AG09319 (cell line): ENCODE measurements at places on chromosomes 2 and 18.

DNA sequence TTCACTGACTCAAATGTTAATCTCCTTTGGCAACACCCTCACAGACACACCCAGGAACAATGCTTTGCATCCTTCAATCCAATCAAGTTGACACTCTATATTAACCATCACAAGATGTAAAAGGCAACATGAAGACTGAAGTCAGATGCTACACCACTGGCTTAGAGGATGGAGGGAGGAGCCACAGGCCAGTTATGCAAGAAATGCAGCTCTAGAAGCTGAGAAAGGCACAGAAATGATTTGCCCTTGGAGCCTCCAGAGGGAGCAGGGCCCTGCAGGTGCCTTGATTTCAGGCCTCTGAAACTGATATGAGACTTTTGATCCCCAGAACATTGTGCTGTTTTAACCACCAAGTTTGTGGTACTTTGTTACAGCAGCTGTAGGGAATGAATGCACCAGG, 276.3 kb downstream of the KCNS3 start:
- DNase-seq = no peak

- peak; percentile 54 for DNase-seq
These were observed 20.8 kb upstream of the TMX3 start for GRCh38 chr18:68735483-68736343.

DNA sequence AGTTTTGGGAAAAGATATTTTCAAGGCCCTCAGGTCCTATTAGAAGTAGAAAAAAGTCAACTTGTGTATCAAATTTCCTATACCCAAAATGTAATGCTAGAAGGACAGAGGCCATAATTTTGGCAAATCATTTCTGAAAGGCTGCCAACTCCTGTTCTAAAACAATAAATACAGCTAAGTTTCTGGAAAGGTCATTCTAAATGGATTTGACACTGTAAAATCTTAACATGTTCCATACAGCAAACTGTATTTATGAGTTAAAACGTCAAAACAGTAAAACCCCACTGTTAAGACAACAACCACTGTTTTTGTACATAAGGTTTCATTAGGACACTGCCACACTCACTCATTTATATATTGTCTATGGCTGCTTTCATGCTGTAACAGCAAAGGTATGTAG, 9.7 kb downstream of the FAM98A start:
- no peak for DNase-seq

- DNase-seq = no peak
These were observed 427.5 kb downstream of the PARD3B start for GRCh38 chr2:204972606-204973336.

- DNase-seq = no peak
These were observed 26.5 kb downstream of the AQP12B start for GRCh38 chr2:240655931-240656886.

GRCh38 chr2:64727843-64728463, 74.2 kb upstream of the SERTAD2 start:
- DNase-seq = no peak

DNA sequence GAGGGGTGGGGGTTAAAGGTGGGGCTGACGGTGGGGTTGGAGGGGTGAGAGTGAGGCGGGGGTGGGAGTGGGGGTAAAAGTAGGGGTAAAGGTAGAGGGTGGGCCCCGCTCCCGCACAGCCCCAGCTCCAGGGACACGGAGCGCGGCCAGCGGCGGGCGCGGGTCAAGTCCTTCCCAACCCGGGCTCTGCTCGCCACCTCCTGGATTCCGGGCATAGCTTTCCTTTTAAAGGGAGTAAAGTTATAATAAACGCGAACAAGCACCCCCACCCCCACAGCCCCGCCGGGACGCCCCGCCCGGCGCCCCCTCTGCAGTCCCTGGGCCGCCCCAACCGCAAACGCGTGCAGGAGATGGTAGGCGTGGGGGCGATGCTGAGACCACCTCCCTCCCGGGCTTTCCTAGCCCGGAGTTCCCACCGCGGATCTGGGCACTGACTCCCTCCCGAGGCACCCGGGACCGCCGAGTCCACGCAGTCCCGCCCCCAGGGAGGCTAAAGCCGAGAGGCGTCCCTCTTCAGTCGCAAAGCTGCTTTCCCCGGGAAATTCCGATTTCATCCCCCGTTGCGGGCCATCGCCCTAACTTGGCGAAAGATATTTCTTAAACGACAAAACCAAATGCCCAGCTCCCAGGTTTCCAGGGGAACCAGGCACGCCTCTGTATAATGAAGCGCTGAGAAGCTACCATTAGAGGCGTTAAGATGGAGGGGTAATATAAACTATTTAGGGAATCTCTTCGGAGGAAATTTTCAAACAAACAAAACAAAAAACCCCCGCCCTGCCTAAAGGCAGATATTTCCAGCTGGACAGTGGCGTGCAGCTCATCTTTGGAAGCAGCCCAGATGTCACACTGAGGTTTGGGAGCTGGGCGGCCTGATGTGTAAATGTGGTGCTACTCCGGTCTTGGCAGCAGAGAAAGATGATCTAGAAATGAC, at the start of gene LIMS2:
TSS of gene LIMS2 (minus strand) at position 200 of the 931 bp plus-strand sequence. CDS start 506 bp downstream, outside the sequence.
- DNase-seq = no peak

GRCh38 chr2:64101141-64101591, 43.1 kb downstream of the PELI1 start:
- DNase-seq = no peak

DNA sequence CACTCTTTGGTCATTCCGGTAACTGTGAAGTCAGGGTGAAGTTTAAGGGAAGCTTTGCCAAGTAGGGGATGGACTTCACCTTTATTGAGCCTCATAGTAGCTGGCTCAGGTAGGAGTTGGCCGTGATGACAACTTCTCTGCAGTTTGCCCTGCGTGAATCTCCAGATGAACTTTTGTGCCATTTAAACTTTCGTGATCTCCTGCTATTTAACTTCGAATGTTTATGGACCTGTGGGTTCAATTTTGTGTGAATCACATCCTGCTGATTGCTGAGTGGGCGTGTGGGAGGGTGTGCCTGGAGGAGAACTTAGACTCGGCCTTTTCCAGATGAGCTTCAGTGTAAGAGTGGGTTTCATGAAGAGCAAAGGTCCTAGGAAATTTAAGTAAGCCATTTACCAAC, 4.2 kb downstream of the UGT1A1 start:
- DNase-seq = peak; percentile 20

GRCh38 chr2:104853534-104854497, at the start of gene POU3F3:
POU3F3 (plus strand) TSS chr2:104854115; CDS start chr2:104855511, 1,396 bp downstream.
- peak; percentile 44 for DNase-seq

- no peak for DNase-seq
These were observed 16.2 kb downstream of the HNMT start for GRCh38 chr2:137980459-137980858.

DNA sequence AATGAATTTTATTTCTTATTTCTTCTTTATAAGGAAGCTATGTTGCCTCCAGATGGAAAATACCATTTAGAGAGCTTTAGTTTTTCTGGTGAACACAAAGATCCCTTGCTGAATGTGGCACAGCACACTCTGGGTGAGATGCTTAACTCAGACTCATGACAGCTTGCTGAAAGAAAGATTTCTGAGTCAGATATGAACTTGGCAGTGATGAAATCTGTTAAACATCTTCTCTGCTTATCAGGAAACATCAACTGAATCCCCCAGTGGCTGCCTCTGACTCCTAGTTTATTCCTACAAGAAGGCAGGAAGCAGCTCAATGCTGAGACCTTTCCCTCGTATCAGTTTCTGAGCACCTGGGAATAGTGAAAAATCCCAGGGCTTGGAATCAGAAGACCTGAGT, 162.8 kb downstream of the OSR1 start:
- DNase-seq = no peak

GRCh38 chr2:176826984-176827668, 385.5 kb upstream of the HNRNPA3 start:
- no peak for DNase-seq

DNA sequence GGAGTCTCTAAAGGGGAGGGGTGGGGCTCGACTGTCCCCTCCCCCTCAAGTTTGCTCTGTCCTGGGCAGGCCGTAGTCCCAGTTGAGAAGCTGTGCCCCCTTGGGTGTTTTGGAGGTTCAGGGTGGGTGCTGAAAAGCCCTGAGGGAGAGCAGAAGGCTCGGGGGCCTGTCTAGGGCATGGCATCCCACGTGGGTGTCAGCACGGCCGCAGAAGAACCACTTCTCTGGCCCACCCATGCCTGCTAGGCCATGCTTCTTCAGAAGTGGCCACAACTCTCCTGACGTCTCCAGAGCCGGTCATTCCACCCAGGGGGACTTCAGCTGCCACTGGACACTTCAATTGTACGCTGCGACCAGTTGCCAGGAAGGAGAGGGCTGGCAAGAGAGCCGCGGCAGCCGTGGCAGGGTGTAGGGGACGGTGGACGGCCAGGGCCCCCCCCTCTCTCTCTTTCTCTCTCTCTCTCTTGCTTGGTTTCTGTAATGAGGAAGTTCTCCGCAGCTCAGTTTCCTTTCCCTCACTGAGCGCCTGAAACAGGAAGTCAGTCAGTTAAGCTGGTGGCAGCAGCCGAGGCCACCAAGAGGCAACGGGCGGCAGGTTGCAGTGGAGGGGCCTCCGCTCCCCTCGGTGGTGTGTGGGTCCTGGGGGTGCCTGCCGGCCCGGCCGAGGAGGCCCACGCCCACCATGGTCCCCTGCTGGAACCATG, at the start of gene INPP5D:
TSS of gene INPP5D (plus strand) at position 546 of the 704 bp plus-strand sequence. CDS start at position 683, 137 bp downstream.
- no peak for DNase-seq

DNA sequence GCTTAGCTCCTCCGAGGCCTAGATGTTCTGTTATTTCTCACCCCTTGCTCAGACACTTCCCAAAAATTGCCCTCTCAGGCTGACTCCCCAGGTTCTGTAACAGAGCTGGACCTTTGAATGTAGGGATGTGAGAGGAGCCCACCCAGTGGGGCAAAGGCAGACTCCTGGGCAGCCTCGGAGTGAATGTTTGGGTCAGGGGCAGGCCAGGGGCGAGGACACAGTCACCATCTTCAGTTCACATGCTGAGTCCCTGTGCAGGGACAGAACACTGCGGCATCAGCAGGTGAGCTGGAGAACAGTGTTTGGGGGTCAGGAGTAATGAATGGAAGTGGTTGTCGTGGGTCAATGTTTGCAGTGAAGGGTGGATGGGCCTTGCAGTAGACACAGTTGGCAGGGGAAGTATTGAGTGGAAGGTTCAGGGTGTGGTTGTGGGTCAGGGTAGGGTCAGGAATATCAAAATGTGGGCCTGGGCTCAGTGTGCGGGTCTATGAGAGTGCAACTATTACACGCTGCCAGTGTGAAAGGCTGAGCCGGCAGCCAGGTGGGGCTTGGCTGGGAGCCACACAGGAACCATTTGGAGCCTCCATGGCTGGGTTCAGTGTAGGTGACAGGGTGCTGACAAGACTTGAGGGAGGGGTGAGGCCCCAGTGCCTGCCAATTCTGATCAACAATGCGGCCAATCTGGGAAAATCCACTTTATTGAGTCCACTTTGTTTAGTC, 4.4 kb downstream of the IHH start:
- DNase-seq = no peak

GRCh38 chr18:59769129-59769865, 72.1 kb upstream of the CCBE1 start:
- DNase-seq = peak; percentile 52

- peak; percentile 40 for DNase-seq
These were observed 201.4 kb upstream of the SIX2 start for GRCh38 chr2:45210462-45211195.

- DNase-seq = no peak
These were observed 7.3 kb downstream of the WIPF1 start for GRCh38 chr2:174590346-174590745.

DNA sequence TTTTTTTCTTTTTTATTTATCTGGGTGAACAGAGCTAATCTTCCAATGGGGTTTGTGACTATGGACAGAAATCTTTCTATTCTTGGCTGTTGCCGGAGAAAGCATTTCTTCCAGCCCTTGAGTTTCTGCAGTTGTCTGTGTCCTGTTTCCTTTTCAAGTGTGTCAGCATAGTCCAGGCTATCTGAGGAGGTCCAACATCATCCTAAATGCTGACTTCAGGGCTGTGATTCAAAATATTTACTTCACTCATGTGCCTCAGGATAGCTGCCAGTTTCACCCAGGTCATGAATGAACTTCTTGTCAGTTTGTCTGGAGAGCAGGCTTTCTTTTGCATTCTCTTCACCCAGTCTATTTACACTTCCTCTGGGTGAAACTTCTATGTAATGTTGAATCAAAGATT, 27.9 kb downstream of the ITGAV start:
- DNase-seq = no peak

DNA sequence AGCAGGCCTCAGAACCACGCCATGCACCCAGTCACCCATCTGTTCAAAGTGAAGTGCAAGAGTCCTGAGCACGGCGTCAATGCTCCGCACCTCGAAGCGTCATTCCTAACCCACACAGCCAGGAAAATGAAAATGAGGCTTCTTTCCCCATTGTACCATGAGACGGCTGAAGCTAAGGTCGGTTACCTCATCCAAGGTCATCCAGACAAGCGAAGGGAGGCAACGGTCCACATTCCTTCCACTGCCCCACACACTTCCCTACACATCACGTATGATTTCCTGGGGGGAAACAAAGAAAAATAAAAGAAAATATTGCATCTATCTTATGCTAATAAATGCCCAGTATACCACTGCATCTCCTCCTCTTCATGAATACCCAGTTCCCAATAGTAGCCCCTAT, 113.5 kb upstream of the RAB6C start:
- no peak for DNase-seq

DNA sequence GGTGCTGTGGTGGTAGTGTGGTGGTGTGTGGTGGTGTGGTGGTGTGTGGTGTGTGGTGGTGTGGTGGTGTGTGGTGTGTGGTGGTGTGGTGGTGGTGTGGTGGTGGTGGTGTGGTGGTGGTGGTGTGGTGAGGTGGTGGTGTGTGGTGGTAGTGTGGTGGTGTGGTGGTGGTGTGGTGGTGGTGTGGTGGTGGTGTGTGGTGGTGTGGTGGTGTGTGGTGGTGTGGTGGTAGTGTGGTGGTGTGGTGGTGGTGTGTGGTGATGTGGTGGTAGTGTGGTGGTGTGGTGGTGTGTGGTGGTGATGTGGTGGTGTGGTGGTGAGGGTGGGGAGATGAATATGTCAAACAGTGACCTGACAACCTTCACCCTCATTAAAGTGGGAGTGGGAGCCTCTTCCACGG, 55.6 kb upstream of the DLGAP1 start:
- no peak for DNase-seq

DNA sequence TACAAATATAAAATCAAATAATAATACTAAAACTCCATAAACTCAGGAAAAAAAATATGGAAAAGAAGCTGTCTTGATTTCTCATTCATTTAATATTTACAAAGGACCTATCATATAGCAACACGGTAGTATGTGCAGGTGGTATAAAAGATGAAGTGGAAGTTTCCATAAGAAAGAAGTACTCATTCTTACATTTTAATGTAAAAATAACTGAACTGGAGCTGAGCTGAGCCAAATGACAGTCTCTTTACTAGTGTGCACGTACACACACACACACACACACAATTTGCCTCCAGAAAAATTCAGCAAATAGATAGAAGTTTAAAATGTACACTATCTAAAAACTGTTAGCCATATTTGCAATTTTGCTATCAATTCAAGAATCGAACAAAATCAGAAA, 54.1 kb downstream of the ASXL2 start:
- no peak for DNase-seq

- DNase-seq = no peak
These were observed 780.7 kb upstream of the FANCL start for GRCh38 chr2:59021786-59022185.
